Colonic mucosa (tissue), 4 donors: ENCODE measurements at places on chromosomes 7 and 10. TPM values are rescaled to one million over a fixed set of nuclear protein-coding genes. Genes with fewer than 3 reads are reported as not detected.

- H3K27me3 ChIP-seq = no peaks in the 10 kb centered on the region
- H3K4me1 ChIP-seq = peaks cover 12% of the 10 kb centered on the region
Observed at GRCh38 chr10:114021717-114022680, 21.7 kb upstream of the ADRB1 start.

- H3K4me3 ChIP-seq = no peak overlapping the region
- no peaks in the 10 kb centered on the region for H3K27me3 ChIP-seq
- no peak for DNase-seq
- no peaks in the 10 kb centered on the region for H3K4me1 ChIP-seq
- H3K27ac ChIP-seq = no peak overlapping the region
Observed at GRCh38 chr10:117002206-117002605, 2.8 kb downstream of the SHTN1 start.

Gene STMP1
- 25.7 TPM for total RNA-seq

DNA sequence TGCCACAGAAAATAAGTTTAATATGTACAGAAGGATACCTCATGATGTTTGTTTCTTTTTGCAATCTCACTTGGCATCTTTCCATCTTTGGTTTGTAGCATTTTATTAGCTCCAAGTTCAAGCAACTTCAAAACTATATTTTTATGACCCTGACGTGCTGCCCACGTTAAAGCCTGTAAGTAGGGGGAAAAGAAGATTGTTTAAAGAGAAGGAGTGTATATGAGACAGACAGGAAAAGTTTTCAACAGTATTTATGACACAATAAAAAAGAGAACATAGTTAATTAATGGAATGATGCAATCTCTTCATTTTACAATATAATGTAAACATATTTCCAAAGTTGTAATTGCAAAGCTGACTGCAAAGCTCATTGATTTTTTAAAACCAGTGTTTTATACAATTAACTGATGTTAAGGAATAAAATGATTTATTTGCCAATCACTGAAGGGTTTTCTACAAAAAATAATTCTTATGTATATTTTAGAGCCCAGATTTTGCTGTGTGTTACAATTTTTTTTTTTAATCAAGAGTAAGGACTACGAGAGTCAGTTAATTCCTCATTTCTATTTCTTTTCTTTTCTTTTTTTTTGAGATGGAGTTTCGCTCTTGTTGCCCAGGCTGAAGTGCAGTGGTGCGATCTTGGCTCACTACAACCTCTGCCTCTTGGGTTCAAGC, 42.5 kb downstream of the ASZ1 start:
- no peak for DNase-seq
